ENCODE measurements at places on chromosomes 12 and 14. TPM values are rescaled to one million over a fixed set of nuclear protein-coding genes. Genes with fewer than 3 reads are reported as not detected.
A peak's percentile ranks its signal among the peaks of the same experiment; 100 is the strongest.

NUP107 gene
- 33.8 TPM for polyA plus RNA-seq

CLEC6A gene
- polyA plus RNA-seq, result 0.02 TPM

C12orf60 gene
- polyA plus RNA-seq, result 2.2 TPM

HELB gene
- polyA plus RNA-seq, result 3.2 TPM

LRP1-AS gene
- not detected for polyA plus RNA-seq

KRT72 gene
- polyA plus RNA-seq, result 12.0 TPM

DNA sequence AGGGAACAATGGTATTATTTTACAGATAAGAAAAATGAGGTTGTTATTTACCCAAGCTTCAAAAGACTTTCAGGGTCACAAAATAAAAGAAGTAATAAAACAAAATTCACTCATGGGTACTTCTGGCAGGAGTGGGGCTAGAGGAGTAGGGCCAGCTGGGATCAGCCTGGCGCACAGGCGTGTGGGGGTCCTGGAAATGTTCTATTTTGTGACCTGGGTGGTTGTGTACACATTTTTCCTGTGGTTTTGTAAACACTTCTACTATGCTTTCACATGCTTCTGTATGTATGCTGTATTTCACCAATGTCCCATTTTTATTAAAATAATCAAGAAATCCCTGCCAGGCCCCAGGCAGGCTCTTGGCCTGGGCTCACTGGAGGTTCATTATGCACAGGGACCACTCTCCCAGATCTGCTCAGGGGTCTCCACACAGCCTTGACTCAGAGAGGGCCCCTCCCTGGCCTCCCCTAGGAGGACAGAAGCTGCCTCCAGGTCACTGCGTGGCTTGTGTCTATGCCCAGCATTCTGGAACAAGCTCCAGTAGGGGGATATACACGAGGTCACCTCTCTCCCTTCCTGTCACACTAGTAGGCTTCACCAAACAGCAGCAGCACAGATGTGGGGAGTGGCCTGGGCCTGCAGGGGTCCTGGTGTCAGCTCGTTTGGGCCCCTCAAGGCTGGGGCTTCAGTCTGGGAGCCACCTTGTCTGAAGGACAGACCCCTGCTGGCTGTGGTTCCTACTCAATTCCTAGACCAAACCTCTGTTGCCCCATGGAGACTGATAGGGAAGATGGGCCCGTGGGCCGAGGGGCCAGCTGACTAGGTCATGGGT lies 37.8 kb downstream of the ANAPC7 start:
- H3K27me3 ChIP-seq, result no peaks in the 10 kb centered on the region
- no peak for DNase-seq
- H3K4me3 ChIP-seq, result no peak overlapping the region
- peaks cover 11% of the 10 kb centered on the region for H3K4me1 ChIP-seq
- peaks cover 5% of the 10 kb centered on the region for H3K36me3 ChIP-seq
- H3K27ac ChIP-seq, result no peak overlapping the region

- DNase-seq, result no peak
- no peak overlapping the region for H3K4me3 ChIP-seq
- H3K27me3 ChIP-seq, result no peaks in the 10 kb centered on the region
- no peak overlapping the region for H3K27ac ChIP-seq
These were observed 389.6 kb upstream of the DDHD1 start for GRCh38 chr14:53542732-53543131.

- no peak for DNase-seq
- H3K27ac ChIP-seq, result no peak overlapping the region
- H3K4me1 ChIP-seq, result peaks cover 25% of the 10 kb centered on the region
- H3K36me3 ChIP-seq, result no peaks in the 10 kb centered on the region
These were observed 2.8 kb downstream of the RAPGEF3 start for GRCh38 chr12:47755655-47756562.

DNA sequence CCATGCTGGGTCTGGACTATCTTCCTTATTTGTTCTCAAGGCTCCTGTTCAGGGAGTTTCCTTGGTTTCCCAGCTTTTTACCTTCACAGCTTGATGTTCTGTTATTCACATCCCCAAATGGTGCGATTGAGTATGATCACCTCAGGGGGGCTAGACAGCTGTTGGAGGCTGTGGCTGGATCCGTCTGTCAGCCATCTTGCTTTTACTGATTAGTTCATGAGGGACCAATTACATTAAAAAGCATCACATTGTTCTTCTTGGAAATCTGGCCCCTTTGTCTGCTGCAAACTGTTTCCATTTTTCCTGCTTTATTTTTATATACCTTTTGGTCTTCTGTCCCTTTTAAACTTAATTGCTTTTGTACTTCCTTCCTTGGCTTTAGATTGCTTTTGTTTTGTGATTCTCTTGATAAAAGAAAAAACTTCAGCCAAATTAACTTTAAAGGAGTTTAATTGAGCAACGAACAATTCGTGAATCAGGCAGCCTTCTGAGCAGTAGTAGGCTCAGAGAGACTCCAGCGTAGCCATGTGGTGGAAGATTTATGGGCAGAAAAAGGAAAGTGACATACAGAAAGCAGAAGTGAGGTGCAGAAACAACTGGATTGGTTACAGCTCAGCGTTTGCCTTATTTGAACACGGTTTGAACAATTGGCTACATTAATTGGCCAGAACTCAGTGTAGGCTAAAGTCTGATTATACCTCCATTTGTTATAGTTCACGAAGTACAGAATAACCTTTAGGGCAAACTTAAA lies 208.7 kb downstream of the AEBP2 start:
- H3K4me1 ChIP-seq, result no peaks in the 10 kb centered on the region
- H3K4me3 ChIP-seq, result no peak overlapping the region
- H3K27me3 ChIP-seq, result no peaks in the 10 kb centered on the region
- no peak overlapping the region for H3K27ac ChIP-seq
- H3K36me3 ChIP-seq, result no peaks in the 10 kb centered on the region

DNA sequence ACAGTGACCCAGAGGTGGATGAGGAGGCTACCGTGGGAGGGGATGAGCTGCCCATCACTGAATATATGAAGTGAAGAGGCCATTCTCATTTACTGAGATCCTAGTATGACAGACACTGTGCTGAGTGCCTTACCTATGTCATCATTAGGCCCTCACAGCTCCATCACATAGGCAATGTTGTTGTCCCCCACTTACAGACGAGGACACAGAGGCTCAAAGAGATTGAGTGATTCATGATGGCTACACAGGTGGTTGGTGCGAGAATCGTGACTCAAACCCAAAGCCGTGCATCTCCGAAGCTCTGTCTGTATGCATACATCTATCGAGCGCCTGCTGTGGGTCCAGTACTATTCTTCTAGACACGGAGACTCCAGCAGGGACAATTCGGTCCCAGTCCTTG lies 5.9 kb upstream of the CCDC197 start:
- no peak overlapping the region for H3K4me3 ChIP-seq
- H3K27ac ChIP-seq, result no peak overlapping the region
- no peaks in the 10 kb centered on the region for H3K27me3 ChIP-seq
- H3K36me3 ChIP-seq, result no peaks in the 10 kb centered on the region
- no peaks in the 10 kb centered on the region for H3K4me1 ChIP-seq

GRCh38 chr14:92603309-92604242 lies 90.0 kb downstream of the RIN3 start:
- DNase-seq, result peak; percentile 50
- no peak overlapping the region for H3K4me3 ChIP-seq
- peak overlapping the region; percentile 66 for H3K27ac ChIP-seq
- H3K27me3 ChIP-seq, result no peaks in the 10 kb centered on the region
- H3K4me1 ChIP-seq, result peaks cover 16% of the 10 kb centered on the region
